Peyer's patch (tissue), 4 donors: ENCODE measurements at places on chromosomes 16 and 17. TPM values are rescaled to one million over a fixed set of nuclear protein-coding genes. Genes with fewer than 3 reads are reported as not detected.

DNA sequence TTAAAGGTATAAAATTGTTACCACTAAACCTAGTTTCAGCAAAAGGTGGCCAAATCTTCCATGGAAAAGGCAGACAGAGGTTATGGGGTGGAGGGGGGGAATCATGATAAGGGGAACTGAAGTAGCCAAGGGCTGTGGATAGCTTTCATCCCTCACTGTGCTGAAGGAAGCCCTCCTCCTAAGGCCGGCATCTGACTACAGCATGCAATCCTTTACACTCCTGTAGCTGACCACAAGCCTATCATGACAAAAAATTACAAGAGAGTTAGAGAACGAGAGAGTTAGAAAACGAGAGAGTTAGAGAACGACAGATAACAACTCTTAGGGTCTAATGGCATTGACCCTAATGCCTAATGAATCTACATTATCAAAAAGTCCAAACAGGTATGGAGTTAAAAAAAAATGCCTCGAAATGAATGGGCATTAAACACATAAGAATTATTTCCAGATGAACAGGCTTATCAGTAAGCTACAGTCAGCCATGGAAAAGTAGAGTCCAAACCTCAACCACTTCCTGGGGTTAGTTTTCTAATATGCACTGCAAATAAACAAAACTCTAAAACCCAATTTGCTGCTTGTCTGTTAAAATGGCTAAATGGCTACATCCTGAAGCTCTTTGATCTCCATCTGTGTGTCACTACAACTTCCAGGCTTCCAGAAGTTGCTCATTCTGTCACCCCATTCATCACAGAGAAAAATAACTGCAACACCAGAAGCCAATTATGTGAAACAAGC lies 29.7 kb downstream of the DUSP14 start:
- no peak for DNase-seq

GRCh38 chr17:7477392-7478275 lies 1.8 kb downstream of the ZBTB4 start:
- DNase-seq, result no peak

DNA sequence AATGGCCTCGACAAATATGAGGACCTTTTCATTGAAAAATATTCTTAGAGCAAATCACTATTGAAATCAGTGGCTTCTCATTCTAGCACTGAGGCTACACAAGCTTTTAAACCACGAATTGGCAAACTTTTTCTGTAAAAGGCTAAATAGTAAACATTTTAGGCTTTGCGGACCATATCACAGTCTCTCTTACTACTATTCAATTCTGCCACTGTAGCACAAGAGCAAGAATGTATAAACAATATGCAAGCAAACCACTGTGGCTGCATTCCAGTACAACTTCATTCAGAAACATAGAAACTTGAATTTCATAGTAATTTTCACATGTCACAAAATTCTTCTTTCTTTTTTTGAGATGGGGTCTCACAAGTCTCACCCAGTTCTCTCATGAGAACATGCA lies 49.1 kb downstream of the PHLPP2 start:
- no peak for DNase-seq

DNA sequence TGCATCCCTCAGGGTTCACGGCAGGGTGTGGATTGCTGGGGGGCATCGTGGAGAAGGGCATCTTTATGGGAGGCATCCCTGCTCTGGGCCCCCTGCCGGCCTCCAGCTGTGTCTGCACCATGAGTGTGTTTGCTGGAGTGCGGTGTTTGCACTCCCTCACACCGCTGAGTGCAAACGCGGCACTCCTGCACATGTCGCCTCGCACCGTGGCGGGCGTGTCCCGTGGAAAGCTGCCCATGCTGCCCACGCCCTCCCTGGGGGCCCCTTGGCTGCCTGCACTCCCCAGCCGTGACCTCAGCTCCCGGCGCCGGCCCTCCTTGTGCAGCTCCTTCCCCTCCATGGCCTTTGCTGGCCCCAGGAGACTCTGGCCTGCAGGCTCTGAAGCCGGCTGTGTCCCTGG lies 74.6 kb upstream of the ZNF750 start:
- no peak for DNase-seq

GRCh38 chr17:29723278-29724047 lies 100.8 kb upstream of the CORO6 start:
- no peak for DNase-seq

GRCh38 chr17:82929011-82929622 lies 89.3 kb upstream of the ZNF750 start:
- DNase-seq, result no peak

- DNase-seq, result no peak
Measured at GRCh38 chr17:45794840-45795239, 10.7 kb downstream of the CRHR1 start.

The CLEC18A gene
- total RNA-seq, result 9.9 TPM

The SLC9A5 gene
- total RNA-seq, result 1.9 TPM

The ALOX15 gene
- total RNA-seq, result not detected

The MT3 gene
- total RNA-seq, result not detected

The KCNJ12 gene
- not detected for total RNA-seq

The ABCA9 gene
- 35.9 TPM for total RNA-seq

The ATP6V0C gene
- total RNA-seq, result 27.2 TPM

The SLC6A4 gene
- 92.4 TPM for total RNA-seq

The HCRT gene
- not detected for total RNA-seq
